ENCODE measurements at places on chromosomes 3 and 15.
A peak's percentile ranks its signal among the peaks of the same experiment; 100 is the strongest.

DNA sequence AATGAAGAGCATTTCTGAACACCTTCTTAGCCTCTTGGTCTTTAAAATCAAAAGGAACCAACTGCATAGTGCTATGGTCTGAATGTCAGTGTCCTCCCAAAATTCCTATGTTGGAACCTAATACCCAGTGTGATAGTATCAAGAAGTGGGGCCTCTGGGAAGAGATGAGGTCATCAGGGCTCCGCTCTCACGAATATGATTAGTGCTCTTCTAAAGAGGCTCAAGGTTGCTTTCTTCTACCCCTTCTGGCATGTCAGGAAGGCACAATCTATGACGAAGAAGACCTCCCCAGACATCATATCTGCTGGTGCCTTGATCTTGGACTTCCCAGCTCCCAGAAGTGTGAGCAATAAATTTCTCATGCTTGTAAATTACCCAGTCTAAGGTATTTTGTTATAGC lies 209.5 kb downstream of the MAGI1 start:
- DNase-seq, result no peak

DNA sequence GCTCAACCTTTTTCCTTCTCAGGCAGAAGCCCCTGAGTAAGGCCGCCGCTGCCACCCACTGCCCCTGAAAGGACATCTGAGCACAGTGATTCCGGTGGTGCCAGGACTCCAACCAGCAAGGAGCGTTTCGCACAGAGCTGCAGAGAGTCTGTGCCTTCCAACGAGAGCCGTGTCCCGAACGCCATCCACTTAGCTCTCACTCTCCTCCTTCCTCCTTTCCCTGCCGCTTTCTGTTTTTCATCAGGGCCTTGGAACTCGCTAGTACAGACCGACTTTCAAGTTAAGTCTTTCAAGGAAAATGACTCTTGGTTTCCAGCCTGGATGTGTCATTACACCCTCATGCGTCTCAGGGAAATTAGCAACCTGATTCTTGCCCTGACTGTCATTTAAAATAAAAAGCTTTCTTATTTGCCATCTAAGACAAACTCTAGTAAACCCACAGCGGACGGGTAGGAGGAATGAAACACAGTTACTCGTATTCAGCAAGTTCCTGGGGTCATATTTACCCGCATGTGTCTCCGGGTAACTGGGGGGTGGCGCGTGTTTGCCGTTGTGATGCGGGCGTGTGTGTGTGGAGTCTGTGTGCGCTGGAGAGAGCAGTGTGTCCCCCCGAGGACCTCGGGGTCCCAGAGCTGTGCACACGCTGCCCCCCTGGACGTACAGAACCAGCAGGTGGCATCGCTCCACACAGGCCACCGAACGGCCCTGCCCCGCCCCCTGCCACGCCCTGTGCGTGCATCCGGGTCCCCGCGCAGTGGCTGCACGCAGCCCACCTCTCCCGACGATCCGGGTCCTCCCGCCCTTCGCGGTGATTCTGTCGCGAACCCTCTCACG lies 30.4 kb upstream of the ALDH1A3 start:
- peak; percentile 84 for DNase-seq

DNA sequence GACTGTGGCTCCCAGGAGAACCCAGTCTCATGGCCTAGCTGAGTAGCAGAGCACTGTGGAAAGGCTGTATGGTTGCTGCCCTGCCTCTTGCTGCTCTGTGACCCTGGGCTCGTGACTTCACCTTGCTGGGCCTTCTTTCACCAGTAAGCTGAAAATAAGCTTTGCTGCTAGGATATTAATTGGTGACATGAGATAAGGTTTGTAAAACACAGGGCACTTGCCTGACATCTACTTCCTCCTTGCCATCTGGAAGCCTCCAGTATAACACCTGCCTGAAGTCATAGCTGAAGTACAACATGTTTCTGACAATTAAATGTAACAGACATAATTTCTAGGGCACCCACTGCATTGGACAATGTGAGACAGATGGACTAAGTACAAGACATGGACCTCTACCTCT lies 53.6 kb downstream of the CLEC3B start:
- no peak for DNase-seq

GRCh38 chr15:58459560-58459959 lies 27.8 kb downstream of the LIPC start:
- no peak for DNase-seq

DNA sequence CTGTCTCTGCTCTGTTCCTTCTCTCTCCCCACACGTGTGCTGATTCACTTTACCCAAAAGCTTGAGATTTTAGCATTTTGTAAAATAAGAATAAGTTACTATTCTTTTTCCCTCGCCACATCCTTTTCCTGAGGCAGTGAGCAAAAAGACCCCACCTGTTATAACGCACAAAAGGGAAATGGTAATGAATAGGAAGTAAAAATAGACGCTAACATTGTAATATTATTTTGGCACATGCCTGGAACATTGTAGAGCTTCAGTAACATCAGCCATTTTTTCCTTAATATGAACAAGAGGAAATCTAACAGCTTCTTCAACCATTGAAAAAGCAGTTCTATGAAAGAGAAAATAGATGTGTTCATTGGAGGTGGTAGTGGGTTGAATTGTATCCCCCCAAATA lies 40.5 kb downstream of the CD200 start:
- no peak for DNase-seq

- DNase-seq, result no peak
These were observed 642.0 kb upstream of the KCNMB2 start for GRCh38 chr3:177894081-177894728.

DNA sequence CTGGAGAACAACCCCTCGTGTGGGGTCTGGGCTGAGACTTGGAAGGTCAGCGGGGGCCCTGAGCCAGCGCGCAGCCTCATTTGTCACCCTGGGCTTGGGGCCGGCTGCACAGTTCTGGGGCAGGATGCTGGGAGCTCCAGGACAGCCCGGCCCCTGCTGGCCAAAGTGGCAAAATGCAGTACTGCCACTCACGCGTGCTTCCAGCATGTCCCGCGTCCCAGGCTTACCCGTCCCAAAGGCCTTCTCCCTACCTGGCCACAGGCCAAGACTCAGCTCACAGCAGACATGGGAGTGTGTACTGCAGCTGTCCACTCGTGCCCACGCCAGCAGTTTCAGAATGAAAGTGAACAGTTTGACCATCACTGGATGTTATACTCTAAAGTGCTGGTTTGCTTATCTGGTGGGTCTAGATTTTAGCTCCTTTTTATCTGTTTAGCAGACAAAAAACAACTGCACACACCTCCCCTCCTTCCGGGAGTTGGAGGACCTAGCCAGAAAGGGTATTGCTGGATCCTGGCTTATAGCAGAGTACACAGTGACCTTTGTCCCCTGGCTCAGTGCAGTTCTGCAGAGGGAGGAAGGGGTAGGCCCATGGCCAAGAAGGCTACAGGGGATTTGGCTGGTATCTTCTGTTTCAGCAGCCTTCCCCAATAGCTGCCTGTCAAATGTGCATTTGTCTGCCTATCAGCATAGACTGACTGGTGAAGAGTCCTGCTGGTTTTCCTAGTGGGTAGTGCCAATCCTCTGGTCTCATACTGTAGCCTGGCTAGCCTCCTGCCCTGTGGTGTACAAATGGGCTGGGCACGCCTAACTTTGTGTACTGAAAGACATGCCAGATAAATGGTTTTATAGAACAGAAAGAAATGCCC lies 23.2 kb upstream of the IP6K2 start:
- DNase-seq, result peak; percentile 80

- no peak for DNase-seq
These were observed 30.2 kb downstream of the IDH3A start for GRCh38 chr15:78179286-78179840.

- peak; percentile 69 for DNase-seq
These were observed 88.6 kb upstream of the ZNF385D start for GRCh38 chr3:21839592-21839991.

DNA sequence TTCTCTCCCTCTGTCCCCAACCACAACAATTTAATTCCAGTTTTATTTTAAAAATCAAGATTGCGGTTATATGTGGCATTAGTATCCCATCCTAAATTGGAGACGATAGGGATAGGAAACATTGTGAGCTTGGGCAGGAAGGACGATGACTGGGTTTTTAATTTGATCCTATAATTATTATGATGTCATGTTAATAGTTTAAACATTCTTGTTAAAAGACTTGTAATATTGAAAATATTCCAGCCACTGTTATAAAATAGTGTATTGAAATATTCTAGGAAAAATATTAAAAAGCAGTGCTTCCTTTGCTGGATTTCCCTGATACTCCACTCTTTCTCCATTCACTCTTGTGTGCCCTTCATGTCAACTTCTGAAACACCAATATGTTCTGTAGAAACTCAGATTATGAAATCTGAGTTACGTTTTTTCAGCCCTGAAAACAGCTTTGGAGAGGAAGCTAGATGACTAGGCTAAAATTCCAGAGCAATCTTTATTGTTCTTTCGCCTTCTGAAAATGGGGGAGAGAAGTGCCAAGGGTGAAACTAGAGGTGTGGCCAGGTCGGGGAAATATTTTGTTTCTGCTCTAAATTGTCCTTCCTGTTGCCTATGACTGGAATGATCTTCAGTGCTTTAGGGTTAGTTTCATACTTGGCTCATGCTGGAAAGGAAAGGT lies 46.1 kb upstream of the MAP3K13 start:
- no peak for DNase-seq

DNA sequence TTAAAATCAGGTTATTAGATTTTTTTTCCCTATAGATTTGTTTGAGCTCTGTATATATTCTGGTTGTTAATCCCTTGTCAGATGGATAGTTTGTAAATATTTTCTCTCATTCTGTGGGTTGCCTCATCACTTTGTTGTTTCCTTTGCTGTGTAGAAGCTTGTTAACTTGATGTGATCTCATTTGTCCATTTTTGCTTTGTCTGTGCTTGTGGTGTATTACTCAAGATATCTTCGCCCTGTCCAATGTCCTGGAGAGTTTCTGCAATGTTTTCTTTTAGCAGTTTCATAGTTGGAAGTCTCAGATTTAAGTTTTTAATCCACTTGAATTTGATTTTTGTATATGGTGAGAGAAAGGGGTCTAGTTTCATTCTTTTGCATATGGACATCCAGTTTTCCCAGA lies 699.1 kb downstream of the NAALADL2 start:
- DNase-seq, result no peak

- DNase-seq, result peak; percentile 60
These were observed 1.1 kb upstream of the ZNF639 start for GRCh38 chr3:179321668-179322285.

DNA sequence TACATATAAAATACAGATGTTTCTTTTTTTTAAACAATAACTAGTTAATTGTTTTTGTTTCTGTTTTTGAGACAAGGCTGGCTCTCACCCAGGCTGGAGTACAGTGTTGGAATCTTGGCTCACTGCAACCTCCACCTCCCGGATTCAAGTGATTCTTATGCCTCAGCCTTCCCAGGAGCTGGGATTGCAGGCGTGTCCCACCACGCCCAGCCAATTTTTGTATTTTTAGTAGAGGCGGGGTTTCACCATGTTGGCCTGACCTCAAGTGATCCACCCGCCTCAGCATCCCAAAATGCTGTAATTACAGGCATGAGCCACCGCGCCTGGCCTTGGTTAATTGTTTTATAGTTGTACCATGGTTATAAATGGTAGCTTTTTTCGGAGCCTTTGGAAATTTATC lies 72.3 kb downstream of the PIAS1 start:
- DNase-seq, result no peak

DNA sequence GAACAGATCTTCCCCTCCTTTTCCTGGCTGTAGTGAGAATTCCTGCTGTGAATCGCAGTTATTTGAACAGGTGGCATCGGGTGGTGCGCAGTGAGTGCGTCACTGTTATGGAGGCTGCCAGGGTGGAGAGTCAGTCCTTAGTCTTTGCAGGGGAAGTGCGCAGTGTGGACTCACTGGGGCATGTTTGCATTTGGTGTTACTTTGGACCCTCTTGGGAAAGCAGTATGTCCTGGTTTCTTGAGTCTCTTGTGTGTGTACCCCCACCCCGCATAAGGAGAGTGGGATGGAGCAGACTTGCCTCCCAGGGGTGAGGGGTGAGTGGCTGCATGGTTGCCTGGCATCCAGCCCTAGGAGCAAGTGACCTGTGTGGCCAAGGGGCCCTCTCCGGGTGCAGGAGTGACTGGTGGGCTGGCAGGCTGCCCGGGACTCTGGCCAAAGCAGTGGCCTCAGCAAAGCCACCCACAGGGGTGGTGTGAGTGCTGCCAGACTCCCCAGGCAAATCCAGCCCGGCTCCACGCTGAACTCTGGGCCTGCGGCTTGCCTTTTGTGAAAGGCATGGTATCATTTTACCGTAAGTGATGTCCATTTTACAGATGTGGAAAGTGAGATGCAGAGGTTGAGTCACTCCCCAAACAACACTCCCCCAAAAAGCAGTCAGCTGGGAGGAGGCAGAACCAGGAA lies 46.4 kb downstream of the DNASE1L3 start:
- no peak for DNase-seq

- no peak for DNase-seq
These were observed 157.9 kb upstream of the NUDT16 start for GRCh38 chr3:131223373-131224289.

GRCh38 chr3:69723389-69723788 lies 15.9 kb upstream of the MITF start:
- DNase-seq, result no peak

GRCh38 chr15:85443593-85444087 lies 63.2 kb downstream of the AKAP13 start:
- DNase-seq, result peak; percentile 65

GRCh38 chr15:65939901-65940617 lies 70.8 kb downstream of the RAB11A start:
- no peak for DNase-seq

GRCh38 chr3:151268267-151269235 lies 9.8 kb downstream of the P2RY14 start:
- DNase-seq, result no peak

DNA sequence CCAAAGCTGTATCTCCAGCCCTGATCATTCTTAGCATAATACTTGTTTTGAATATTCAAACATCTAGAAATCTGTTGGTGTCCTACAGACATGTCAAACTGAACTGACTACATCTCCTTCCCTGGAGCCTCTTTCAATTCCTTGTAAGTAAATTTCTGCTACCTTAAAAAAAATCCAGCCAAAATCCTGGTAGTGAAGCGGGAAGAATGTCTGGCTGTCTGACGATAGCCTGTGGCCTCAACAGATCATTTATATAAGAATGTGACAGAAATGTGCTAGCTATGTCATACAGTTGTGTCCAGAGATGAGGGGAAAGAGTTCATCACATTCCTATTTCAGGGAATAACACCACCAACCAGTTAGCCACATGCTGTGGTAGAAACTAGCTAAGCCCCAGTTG lies 18.6 kb upstream of the TM6SF1 start:
- DNase-seq, result no peak

- no peak for DNase-seq
These were observed 59.3 kb downstream of the INO80 start for GRCh38 chr15:41056810-41057209.

GRCh38 chr15:68551296-68551635 lies 27.5 kb upstream of the CORO2B start:
- DNase-seq, result no peak

GRCh38 chr3:45544717-45545296 lies 49.7 kb upstream of the LIMD1 start:
- no peak for DNase-seq

- no peak for DNase-seq
These were observed 330.3 kb upstream of the CFAP20DC start for GRCh38 chr3:59380146-59380545.

GRCh38 chr15:37995461-37996347 lies 61.3 kb downstream of the TMCO5A start:
- DNase-seq, result peak; percentile 88
